ENCODE measurements at places on chromosomes 12 and 14.

- no peak for DNase-seq
Measured at GRCh38 chr12:107526555-107527180, 158.9 kb upstream of the PWP1 start.

DNA sequence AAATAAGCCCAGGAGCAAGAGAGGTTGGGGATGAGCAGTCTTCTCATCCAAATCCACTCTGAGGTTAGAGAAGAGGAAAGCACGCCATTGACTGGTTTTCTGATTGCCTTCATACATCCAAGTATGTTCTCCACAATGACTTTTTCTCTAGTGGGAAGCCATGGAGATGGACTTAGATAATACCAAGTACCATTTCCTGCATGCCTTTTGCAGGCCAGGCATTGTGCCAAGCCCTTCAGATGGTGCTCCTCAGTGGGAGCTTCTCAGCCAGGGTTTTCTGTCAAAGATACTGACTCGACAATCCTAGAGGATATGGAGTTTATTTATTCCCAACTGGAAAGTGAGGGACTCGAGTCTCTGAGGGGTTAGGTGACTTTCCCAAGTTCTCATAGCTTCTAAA lies 218.0 kb downstream of the ZFP36L1 start:
- DNase-seq: no peak

DNA sequence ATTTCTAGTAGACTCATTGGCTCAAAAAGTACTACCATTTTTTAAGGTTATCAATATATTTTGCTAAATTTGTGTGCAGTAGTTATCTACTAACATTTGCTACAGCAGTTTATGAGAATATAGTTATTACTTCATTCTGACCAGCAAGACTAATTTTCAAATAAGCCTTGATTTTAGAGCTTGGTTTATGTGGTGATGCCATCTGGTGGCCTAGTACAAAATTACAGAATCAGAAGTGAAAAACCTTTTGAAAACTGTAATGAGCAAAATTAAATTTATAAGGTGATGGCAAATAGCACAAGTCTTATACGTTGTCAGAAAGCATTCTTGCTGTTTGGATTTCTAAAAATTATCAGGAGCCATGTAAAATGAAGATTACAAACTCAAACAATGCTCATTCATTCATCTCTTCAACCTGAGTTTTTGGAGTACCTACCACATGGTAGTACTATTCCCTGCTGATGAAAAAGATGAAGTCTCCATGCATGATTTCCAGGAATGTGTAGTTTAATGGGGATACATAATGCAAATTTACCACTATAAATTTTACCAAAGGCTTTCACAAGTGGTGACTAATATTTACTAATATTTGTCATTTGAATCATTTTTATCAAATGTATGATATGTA lies 51.0 kb downstream of the MAGOHB start:
- no peak for DNase-seq

DNA sequence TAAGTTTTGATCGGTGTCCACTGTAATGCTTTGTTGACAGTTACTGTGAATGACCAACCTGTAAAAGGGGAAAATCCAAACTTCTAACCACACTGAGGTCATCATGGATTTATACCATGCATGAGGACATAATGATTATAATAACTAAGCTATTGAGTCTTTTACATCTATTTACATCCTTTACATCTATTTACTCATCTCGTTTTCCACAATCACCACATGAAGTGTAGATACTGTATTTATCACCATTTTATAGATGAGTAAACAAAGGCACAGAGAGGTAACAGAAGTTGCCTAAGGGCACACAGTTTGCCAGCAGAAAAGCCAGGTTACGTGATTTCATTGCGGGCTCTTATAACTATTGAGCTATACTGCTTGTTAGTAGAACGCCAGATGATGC lies 27.9 kb upstream of the EID3 start:
- DNase-seq: no peak

GRCh38 chr14:89357655-89358297 lies 59.3 kb downstream of the FOXN3 start:
- DNase-seq: no peak

DNA sequence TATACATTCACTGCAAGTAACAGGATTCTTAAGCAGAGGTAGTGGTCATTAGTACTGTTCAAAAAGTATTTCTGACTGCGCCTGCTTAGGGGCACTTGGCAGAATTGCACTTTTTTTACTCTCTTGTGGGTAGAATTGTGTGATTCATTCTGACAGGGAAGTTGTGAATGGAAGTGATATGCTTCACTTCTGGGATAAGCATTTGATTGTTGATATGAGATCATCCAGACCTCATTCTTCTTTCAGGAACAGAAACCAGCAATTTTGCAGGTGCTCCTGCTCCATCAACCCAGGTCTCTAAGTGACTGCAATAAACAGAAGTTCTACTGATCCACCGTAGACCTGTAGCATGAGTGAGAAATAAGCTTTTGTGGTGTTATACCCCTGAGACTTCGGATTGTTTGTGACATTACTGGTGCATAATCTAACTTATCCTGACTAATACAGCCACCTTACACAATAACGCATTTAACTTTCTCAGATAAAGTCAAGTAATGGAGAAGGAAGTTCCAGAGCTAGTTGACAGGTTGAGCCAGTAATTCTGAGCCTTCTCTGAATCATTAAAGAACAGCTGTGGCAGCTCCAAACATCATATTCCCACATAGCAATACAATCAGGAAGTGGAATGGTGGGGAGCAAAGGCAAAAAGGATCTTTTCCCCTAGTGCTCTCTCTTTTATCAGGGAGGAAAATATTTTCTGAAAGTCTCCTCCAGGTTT lies 387.9 kb downstream of the SYT1 start:
- DNase-seq: no peak

GRCh38 chr12:108505129-108505528 lies 9.9 kb upstream of the FICD start:
- no peak for DNase-seq

DNA sequence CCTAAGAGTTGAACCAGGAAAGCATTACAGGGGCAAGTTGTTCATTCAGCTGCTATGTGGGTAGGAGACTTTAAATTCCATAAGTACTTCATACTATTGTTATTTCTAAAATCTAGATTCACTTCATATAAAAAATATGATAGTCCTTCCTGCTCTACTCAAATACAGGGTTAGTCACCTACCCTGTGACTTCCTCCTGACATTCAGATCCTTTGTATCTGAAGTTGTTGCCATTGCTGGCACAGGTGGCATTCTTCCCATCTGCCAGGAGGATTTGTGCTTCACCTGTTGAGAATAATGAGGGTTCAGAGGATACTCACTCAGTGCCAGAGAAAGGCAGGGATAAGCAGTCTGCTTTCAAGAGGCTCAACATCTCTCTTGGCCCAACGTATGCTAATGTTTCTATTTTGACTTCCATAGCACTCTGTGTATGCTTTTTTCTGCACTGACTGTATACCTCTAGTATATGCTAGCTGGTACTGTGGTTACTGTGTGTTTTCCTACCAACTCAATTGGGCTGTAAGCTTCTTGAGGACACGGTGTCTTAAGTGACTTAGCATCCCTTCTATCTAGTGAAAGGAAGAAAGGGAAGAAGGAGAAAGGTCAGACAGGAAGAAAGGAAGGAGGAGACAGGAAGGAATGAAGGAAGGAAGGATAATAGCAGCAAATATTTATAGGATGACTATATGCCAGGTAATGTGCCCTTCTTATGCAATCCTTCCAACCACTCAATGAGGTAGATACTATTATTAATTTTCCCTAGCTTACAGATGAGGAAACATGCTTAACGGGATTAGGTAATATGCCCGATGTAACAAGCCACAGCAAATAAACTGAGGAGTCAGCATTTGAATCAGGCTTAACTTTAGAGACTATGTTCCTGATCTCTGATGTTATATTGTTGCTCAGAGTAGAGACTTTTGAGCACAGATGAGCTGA lies 38.5 kb upstream of the FGF6 start:
- DNase-seq: no peak

DNA sequence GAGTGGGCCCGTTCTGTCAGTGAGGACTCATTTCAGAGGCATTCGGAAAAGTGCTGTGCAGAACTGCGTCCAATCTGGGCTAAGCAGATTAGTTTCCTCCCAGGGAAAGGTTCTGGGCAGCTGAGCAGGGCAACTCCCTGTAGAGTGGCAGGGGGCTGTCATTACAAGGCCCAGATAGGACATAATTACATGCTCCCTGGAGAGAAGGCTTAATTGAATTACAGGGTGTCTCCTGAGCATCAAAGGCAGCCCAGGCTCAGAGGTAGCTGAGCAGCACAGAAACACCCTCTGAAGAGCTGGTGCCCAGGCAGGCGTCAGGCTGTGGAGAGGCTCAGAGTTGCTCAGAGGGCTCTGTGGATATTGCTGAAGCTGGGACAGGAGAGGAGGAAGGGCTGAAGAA lies 36.0 kb downstream of the SLC8A3 start:
- DNase-seq: no peak

GRCh38 chr12:24226745-24227350 lies 277.4 kb upstream of the SOX5 start:
- peak; percentile 81 for DNase-seq

DNA sequence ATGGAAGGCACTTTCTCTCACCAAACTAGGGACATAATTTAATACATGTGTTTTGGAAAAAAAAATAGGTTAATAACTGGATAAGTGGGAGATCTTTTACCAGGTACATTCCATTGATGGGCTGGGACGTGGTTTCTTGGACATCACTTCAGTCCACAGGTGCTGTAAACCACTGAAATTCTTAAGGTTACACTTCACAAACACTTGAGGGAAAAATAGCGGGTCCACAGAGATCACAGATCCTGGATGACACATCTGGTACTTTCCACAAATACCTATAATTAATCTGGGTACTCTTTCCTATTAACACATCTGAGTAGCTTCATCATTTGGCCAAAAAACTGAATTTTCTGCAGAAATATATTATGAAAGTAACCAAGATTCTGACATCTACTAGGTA lies 85.0 kb downstream of the POLR3B start:
- DNase-seq: no peak

DNA sequence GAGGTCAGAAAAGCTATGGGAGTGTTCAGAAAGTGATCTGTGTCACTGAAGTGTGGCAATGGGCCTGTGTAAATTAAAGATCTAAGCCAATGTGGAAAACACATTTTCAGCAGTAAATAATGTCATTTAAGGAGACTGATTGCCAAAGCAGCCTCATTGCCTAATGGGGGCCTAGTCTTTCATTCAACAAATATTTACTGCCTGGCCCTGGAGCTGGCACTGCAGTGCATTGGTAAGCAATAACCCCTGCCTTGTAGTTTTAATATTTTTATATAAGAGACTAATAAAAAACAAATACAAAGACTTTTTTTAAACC lies 326.6 kb downstream of the BTG1 start:
- DNase-seq: no peak

GRCh38 chr12:76117067-76117691 lies 32.7 kb upstream of the NAP1L1 start:
- no peak for DNase-seq

DNA sequence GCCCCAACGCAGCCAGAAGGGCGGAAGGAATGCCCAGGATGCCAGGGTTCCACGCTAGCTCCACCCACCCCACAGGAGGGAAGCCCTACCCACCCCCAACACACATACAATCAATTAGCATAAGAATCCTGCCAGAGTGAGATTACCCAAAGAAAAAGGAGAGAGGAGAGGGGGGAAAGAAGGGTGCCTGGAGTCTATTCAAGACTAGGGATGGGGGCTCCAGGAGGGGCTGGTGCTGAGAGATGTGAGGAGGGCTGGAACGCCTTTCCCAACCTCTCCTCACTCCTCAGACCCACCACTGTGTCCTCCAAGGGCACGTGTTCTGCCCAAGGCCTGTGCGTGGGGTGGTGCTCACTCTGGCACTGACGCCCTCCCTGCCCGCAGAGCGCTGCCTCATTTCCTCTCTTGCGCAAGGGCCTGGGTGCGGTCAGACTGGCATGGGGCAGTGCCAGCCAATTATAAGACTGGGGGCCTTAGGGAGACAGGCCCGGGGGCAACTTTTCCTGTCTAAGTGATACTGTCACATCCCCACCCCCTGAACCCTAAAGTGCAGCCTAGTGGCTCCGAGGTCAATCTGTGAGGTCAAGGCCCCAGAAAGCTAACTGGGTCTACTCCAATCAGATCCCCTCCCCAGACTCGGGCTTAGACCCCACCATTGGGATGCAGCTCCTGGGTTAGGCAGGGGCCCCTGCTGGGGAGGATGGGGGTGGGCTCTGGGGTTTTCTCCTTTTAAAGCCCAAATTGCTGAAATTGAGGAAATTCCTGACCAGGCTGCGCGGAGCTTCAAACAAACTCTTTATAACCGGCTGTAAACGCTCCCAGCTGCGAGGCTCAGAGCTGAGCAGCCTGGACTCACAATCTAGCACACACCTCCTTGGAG lies 10.2 kb upstream of the ITGB7 start:
- DNase-seq: peak; percentile 77

Data from ascending aorta (tissue), 2 donors.